ENCODE measurements at places on chromosomes 3 and 15.

DNA sequence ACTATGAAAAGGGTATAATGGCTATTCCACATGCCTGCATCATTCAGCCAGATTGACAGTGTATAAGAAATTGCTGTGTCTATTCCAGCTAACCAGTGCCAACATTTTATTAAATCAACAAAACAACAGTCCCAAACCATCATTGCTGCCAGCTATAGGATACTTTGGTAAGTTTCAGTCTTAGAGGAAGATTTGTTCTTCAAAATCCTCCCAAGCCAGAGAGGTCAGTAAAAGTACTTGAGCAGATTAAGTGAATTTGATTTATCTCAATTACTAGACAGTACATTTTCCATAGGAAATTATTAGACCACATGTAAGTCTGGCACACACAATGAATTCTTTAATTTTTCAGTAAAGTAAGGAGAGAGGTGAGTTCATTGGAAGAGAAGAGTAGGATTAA is 50.7 kb downstream of the TFG start:
- no peak for DNase-seq

- no peak for DNase-seq
These were observed 365.2 kb upstream of the DPH6 start for GRCh38 chr15:35911052-35911777.

DNA sequence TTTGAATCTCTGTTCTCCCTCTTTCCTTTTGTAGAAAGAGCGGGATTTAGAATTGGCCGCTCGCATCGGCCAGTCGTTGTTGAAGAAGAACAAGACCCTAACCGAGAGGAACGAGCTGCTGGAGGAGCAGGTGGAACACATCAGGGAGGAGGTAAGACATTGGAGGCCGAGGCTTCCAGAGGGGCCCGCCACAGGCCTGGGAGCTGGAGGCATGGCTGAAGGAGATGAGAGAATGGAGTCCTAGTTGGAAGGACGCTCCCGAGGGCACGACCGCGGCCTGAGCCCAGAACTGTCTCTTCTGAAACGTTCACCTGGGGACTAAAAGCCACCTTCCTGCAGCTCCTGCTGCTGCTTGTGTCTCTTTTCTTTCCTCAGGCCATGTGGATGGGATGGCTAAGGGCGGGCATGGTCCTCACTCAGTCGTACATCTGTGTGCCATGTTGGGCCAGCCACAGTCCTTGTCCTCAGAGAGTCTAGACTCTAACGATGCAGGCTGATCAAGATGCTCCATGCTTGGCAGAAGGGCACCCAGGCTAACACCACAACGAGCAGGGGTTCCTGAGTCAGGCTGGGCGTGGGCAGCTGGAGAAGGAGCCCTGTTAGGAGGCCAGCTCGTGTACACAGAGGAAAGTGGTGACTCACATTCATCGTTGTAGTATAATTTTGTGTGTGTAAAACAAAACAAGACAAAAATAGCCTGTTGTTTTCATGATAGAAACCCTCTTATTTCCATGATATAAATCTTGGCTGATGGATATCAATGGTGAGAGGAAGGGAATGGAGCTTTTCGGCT is 81.1 kb downstream of the CCK start:
- no peak for DNase-seq

GRCh38 chr15:43204016-43204901 is 16.6 kb downstream of the EPB42 start:
- peak; percentile 3 for DNase-seq

DNA sequence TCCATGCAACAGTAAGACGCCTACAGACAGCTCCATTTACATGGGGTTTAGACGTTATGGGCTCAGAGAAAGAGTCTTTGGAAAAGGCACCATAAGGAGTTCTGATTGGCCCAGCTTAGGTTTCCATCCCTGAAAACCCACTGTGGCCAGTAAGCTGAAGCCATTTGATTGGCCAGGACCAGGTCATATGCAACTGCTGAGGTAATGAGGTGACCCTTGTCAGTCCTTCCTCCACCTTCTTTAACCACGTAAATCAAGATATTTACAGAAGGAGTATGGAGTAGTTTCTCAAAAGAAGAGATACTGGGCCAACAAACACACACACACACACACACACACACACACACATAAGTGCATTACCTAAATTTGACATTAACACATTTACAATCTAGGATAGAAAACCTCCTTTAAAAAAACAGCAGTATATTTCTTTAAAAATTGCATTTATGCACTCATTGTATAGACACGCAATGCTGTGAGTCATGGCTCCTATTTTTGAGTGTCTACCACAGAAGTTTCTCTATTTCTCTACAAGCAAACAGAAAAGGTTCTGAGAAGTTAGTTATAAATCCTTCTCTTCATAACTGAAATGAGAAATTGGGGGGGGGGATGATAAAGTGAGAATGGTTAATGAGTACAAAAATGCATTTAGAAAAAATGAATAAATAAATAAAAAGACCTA is 16.3 kb upstream of the MB21D2 start:
- DNase-seq = no peak

DNA sequence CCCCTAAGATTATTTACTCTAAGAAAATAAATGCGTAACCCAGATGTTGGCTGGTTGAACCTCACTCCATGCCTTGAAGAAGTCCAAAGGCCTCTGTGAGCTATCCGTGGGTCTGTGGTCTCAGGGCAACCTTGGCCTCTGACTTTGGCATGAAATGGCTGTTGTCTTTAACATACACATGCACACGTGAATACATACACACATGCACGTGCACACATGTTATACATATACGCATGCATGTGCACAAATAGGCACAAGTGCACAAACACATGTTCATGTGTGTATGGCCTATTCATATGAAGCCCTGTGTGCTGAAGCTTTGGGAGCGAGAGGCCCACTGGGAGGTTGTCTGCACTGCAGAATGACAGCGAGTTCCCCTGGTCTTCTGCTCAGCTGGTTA is 50.8 kb downstream of the KLF15 start:
- no peak for DNase-seq

GRCh38 chr15:70558406-70559264 is 204.7 kb downstream of the UACA start:
- no peak for DNase-seq

DNA sequence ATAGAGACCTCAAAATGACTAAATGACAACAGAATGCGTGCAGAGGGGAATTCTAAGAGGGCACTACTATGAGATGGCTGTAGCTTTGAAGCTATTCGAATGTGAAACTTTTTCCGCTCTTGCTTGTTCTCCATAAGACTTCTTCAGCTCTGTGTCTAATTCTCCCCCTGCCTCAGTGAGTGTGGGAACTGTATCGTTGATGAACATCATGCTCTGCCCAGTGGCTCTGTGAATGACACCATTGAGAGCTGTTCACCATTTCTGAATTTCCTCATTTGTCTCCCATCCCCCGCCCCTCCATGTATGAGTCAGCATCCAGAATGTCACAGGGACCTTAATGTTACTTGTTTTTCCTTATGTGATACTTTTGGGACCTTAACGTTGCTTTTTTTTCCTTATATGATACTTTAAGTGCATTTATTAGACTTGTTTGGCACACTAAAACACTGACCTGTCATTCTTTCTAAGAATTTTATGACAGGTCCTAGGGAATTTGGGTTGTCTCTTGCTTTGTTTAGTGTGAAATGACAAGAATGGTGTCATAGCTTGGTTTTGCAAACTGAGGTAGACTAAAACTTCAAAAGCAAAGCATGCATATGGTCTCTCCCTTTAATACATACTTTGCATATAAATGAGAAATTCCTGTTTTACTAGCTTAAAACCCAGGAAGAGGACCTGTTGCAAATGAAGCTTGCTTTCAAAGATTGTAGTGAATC is 99.6 kb downstream of the FNDC3B start:
- no peak for DNase-seq

GRCh38 chr3:536417-536813 is 339.9 kb downstream of the CHL1 start:
- DNase-seq = no peak

DNA sequence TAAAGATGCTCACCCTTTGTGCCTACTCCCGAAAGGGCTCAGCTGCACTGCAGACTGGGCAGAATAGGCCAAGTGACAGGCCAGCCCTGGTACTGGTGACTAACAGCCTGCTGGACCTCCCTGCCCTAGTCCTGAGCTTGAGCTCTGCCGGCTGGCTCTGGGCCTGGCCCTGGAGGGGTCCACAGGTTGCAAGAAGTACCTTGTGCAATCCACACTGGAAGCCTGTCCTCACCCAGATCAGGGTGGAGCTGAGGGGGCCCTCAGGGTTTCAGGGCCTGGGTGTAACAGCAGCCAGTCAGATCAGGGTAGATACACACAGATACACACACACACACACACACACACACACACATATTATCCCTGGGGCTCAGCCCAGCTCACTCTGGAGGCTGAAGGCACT is 27.3 kb upstream of the PLA2G4D start:
- no peak for DNase-seq

GRCh38 chr3:64318668-64319271 is 93.5 kb upstream of the PRICKLE2 start:
- DNase-seq = no peak

All from NCI-H345 (cell line).